ENCODE measurements at places on chromosomes 4 and X. TPM values are rescaled to one million over a fixed set of nuclear protein-coding genes. Genes with fewer than 3 reads are reported as not detected.
A peak's percentile ranks its signal among the peaks of the same experiment; 100 is the strongest.

GRCh38 chr4:112648263-112649054, 11.5 kb downstream of the LARP7 start:
- DNase-seq = peak; percentile 89

DNA sequence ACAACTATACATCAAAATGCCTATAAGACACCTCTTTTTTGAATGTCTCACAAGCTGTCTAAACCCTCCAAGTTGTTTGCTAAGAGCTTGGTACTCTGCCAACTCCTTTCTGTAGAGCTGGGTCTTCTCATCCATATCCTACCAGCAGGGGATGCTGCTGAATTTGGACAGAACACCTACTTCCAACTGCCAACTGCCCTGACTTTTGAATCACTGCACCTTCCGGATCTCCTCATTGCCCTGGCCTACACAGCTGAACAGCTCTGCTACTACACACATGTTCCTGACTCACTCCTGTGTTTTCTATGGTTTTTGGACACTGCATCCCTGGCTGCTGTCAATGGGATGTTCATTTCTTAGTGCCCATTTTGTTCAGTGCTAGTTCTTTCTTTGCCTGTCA, 18.7 kb downstream of the FAM184B start:
- no peak for DNase-seq

DNA sequence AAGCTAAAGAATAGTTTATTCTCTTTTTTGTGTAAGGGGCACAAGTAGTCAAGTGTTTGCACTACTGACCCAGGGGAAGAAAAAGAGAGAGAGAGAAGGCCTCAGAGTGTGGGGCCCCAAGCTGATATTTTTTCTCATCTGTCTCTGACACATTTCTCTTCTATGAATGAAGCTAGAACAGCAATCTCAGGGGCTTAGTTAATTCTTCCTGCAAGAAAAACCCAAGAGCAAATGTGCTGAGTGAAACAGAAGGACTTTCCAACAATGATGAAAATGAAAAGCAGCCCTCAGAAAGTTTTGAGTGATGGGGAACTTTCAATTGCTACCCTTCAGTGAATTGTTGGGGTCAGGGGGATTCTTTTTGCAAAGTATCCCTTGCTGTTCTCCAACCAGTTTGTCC, 9.2 kb upstream of the MSN start:
- no peak for DNase-seq

DNA sequence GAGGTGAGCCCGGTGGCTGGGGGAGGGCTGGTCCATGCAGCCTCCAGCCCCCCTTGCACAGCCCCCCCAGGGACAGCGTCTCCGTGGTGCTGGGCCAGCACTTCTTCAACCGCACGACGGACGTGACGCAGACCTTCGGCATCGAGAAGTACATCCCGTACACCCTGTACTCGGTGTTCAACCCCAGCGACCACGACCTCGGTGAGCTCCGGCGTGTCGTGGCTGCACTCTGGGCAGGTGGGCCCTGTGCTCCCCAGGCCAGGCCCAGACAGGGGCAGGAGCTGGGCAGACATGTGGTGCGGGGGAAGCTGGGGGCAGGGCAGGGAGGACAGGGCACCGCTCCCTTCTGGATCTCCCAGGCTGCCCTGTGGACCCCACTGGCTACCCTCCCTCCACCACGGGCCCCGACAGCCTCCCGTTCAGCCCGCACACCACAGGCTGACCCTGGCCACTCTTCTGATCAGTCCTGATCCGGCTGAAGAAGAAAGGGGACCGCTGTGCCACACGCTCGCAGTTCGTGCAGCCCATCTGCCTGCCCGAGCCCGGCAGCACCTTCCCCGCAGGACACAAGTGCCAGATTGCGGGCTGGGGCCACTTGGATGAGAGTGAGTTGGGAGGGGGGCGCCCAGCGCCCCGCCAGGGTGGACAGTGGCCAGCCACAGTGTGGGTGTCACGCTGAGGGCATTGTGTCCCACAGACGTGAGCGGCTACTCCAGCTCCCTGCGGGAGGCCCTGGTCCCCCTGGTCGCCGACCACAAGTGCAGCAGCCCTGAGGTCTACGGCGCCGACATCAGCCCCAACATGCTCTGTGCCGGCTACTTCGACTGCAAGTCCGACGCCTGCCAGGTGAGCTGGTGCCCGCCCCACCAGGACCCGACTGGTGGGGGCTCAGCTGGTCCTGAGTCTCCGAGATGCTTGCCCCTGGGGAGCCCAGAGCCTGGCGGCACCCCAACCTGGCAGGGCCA, 5.9 kb downstream of the HGFAC start:
- DNase-seq = no peak

GRCh38 chrX:73964579-73964978, 339.4 kb upstream of the ZCCHC13 start:
- DNase-seq = no peak

GRCh38 chr4:168812806-168813205, 197.2 kb downstream of the CBR4 start:
- DNase-seq = no peak

DNA sequence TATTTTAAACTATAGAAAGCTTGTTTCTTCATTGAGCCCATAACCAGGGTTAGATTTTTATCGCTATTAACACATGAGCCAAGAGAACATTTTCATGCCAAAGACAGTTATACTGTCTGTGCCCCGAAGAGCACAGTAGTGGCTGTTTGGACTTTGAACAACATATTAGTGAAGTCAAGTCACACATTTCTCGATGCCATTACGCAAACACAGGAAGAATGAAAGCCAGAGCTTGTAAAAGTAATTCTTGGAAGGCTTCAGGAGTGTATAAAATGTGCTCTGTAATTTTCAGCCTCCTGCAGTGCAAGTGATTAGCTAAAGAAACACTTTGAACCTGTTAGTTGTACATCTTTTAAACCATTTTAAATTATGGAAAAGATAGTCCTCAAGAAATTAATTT, 590.7 kb upstream of the PITX2 start:
- DNase-seq = no peak

GRCh38 chrX:53224860-53225797, at the start of gene KDM5C:
Gene KDM5C, minus strand, starts transcription at chrX:53225207. Its CDS starts 318 bp downstream, at chrX:53224889.
- peak; percentile 96 for DNase-seq

GRCh38 chrX:23844502-23845138, 61.6 kb downstream of the SAT1 start:
- no peak for DNase-seq

DNA sequence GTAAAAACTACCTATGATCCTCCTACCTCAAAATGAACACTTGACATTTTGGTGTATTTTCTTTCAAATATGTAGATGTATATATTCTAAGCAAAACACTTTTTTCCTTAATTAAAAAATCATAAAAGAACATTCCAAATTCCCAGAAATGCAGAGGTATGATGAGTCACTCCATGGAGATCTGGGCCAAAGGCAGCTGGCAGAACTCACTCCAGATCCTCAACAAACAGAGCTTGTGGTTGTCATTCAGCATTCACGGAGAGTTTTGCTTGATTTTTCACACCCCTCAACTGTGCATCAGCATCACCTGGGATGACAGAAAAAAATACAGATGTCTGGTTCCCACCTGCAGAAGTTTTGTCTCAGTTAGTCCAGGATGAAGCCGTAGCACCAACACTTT, 144.6 kb downstream of the KIT start:
- no peak for DNase-seq

GRCh38 chrX:153926552-153926857, 441 bp upstream of the ARHGAP4 start:
- DNase-seq = no peak

DNA sequence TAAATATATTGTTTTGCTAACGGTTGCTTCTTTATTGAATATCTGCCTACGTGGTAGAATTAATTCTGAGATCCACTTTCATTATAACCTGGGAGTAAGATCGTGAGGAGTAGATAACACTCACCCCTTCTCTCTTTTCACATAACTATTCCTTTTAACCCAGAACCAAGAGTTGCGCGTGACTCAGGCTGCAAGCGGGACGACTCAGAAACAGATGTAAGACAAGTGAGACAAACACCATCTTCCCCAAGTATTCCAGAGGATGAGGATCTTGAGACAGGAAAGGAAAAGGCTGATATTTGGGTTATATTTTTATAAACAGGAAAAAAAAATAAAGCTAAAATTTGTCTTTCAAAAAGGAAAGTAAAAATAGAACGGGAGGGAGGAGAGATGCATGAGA, 318.8 kb upstream of the NOCT start:
- no peak for DNase-seq

- DNase-seq = no peak
Measured at GRCh38 chr4:134533068-134533467, 331.5 kb upstream of the PABPC4L start.

DNA sequence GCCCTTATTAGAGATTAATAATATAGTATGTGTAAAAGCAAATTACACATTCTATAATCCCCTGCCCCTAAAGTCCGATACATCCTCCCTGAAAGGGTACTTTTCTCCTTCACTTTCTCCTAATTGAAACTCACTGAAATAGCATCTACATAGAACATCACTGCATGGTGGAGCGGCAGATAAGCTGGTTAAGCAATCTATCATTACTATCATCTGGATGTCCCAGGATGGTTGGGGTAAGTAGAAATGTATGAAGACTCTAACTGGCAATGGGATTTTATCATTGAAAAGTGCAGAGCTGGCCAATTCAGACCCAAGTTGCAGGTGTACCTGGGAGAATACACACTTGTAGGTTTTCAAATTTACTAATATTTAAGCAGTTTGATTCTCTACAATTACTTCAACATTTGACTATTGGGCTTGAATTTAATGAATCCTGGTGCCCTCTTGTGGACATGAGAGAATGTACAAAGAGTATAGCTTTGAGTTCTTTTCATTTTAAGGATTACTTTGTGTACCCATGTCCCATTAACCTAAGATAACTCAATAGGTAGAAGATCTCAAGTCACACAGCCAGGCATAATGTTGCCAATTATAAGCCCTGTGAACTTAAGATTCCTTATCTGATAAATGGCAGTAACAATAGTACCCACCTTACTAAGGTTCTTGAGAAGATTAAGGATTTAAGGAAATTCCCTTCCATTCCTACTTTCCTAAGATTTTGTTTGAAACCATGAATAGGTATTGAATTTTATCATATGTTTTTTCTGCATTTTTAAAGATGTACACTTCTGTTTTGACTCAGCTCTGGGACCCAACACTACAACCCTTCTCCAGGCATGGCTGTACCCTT, 69.8 kb downstream of the SHROOM3 start:
- DNase-seq = no peak

- peak; percentile 79 for DNase-seq
Measured at GRCh38 chr4:155426953-155427352, 50.2 kb upstream of the MAP9 start.

GRCh38 chrX:117743469-117744251, 372.9 kb downstream of the KLHL13 start:
- peak; percentile 52 for DNase-seq

DNA sequence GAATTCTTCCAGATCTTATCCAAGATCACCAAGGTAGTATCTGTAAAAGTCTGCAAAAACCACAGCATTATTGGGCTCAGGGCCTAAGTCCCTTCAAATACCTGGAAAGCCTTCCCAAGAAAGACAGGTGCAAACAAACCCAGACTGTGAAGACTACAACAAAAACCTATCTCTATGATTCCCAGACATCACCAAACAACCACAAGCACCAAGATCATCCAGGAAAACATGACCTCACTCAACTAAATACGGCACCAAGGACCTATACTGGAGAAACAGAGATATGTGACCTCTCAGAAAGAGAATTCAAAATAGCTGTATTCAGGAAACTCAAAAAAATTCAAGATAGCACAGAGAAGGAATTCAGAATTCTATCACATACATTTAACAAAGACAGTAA, 15.3 kb downstream of the TCEAL1 start:
- DNase-seq = no peak

- DNase-seq = no peak
Measured at GRCh38 chr4:7781366-7781765, 158.3 kb downstream of the AFAP1 start.

DNA sequence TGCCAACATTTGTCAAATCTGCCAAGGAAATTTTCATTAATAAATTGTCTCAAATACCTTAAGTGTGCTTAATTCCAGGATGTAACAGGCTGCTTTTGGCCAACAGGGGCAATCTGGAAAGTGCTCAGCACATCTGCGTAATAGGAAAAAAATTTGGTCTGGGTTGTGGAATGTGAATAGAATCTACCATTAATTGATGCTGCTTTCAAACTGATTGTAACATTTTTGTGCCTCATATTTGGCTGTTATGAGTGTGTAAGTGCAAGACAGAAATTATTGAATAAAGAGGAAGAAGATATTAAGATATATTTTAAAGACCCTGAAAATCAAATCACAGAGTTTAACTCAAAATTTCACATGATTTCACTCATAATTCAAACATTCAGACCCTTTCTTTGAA, 41.1 kb downstream of the REELD1 start:
- DNase-seq = no peak

GRCh38 chrX:10079231-10079630, 77.5 kb upstream of the CLCN4 start:
- DNase-seq = no peak

- peak; percentile 70 for DNase-seq
Measured at GRCh38 chr4:85774000-85774399, 299.1 kb downstream of the ARHGAP24 start.

GRCh38 chrX:96425200-96425599, 259.4 kb upstream of the DIAPH2 start:
- DNase-seq = no peak

DNA sequence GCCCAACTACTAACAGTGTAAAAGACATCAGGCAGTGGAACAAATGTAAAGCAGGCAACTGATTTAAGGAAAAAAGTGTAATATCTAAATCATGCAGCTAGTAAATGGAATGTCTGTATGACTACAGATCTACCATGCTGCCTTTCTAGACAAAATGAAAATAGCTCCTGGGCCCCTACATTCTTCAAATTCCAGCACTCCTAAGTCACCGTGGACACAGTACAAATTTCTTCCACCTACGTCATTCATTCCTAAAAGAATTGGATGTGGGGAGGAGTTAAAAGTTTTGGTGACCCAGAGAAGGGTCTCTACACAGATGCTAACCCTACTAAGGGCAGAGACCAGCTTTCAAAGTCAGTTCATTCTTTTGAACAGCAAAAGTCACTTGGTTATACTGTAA, 137.2 kb upstream of the ARHGEF9 start:
- DNase-seq = no peak

DNA sequence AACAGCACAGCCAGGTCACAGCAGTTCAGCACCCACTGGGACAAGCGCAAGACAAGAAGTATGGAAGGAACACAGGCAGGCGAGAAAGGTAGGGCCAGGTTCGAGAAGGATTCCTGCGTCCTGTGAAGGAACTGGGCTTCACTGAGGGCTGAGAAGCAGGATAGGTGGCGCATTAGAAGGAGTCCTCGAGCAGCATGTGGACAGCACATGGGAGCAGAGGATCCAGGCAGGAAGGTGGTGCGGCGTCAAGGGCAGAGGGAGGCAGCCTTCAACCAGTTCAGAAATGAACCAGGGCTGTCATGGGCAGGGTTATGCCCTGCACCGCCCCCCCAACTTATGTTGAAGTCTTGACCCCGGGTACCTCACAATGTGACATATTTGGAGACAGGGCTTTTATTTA, 30.8 kb upstream of the LAP3 start:
- DNase-seq = no peak

MID2 gene
- total RNA-seq = 5.2 TPM

SCRG1 gene
- not detected for total RNA-seq

SPACA5 gene
- not detected for total RNA-seq

WWC2 gene
- total RNA-seq = 87.2 TPM

EVC2 gene
- 5.6 TPM for total RNA-seq

STS gene
- total RNA-seq = 6.6 TPM

G6PD gene
- total RNA-seq = 66.5 TPM

PDZD4 gene
- total RNA-seq = 68.3 TPM
